ENCODE measurements at places on chromosomes 16 and 17.

GRCh38 chr17:57004944-57005579, 27.1 kb downstream of the SCPEP1 start:
- peak; percentile 73 for DNase-seq

DNA sequence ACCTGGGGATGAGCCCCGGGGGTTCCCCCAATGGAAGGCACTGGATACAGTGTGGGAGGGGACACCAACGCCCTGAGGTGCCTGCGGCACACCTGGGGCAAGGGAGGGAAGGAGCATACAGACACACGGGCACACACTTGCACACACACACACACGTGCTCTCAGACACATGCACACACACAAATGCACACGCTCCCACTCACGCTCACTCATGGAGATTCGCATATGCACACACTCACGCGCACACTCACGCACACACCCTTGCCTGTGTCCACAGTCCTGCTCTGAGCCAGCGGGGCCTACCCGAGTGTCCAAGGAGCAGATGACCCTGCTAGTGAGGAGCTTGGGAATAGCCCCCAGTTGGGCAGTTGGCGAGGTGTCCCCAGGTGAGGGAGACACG, 16.7 kb upstream of the PVALEF start:
- DNase-seq = no peak

DNA sequence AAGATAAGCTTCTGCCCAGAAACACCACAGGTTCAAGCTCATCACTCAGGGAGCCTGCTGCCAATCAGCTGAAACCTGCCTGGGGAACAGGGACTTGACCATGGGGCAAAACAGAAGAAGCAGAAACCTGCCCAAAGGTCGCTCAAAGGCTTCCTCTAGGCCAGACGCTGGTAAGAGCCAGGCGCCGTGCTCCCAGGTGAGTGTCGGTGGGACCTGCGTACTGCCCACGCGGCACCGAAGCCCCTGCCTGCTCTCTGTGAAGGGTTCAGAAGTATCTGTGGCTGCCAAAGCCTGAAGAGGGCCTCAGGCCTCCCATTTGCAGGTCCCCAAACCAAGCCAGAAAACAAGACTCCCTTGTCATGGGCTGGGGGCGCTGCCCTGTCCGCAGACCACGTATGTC, 10.4 kb downstream of the SGSH start:
- DNase-seq = no peak

DNA sequence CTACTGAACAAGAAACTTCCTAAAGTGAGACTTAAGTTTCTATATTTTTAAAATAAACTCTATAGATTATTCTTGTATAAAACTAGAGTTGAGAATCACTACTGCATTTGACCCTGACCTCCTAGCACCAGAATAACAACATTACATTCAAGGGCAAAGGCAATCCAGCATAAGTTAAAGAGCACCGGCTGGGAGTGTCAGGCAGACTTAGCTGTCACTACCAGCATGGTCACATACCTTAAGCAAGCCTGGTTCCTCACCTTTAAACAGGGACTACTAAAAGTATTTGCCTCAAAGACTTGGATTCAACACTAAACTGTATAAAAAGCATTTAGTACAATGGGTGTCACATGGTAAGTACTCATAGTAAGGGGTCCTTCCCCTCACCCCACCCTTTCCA, 90.4 kb downstream of the SSH2 start:
- no peak for DNase-seq

DNA sequence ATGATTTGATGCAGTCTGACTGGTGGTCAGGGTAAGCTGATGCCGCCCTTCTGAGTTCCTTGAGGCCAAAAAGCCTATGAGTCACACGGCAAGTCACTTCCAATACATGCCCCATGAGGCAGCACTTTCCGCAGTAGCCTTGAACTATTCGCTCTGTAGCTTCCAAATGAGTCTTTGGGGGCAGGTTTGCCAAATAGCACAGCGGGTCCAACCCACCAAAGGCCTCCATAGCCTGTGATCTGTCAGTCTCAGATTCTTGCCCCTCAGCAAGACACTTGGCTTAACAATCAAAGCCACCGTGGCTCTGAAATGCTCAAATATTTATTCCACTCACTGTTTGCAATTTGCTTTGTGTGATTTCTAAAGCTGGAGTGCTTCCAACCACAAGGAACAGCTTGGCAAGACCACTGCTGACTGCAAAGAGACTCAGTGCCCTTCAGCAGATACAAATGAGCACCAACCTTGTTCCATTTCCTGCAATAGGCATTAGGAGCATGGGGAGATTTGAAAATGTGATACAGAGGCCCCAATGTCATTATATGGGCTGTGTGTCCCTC, 45.4 kb downstream of the CLEC19A start:
- no peak for DNase-seq

DNA sequence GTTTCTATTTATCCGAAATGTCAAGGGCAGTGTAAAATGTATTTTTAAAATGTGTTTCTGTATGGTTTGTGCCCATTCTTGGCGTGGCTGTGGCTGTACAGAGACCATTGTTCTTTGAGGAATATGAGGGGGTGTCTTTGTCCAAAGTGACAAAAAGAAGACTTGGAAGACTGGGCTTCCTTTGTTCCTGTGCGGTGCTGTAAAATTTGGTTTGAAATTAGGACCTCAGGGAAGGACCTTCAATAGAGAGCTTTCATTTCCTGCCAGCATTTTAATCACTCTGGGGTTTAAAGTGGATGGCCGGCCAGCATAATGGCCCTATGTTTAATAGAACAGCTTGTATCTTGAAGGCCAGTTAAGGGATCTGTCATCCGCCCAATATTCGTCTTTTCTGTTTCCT, 190.1 kb upstream of the TBX2 start:
- DNase-seq = no peak

- DNase-seq = no peak
Measured at GRCh38 chr17:64328859-64329531, 61.7 kb downstream of the PECAM1 start.

DNA sequence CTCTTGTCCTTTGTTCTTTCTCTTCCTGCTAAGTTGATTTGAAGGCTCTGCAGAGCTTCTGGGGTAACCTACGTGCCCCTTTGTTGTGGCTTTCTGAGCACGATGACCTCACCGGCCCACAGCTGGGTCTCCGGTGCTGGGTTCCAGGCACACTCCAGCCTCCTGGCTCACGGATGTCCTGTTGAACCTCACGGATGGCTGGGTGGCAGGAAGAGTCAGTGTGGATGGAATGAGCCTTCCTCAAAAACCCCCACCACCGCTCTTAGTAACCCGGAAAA, 116.0 kb downstream of the SOCS1 start:
- no peak for DNase-seq

GRCh38 chr17:66916946-66917345, 47.6 kb upstream of the CACNG4 start:
- no peak for DNase-seq

DNA sequence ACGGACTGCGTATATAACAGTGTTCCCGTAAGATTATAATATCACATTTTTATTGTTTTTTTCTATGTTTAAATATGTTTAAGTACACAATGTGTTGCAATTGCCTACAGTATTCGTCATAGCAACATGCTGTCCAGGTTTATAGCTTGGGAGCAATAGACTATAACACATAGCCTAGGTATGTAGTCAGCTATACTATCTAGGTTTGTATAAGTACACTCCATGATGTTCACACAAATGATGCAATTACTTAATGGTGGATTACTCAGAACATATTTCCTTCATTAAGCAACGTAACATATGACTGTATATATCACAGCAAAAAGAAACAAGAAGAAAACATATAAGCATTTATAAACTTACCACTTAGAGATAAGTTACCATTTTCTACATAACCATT, 160.0 kb downstream of the CBLN1 start:
- DNase-seq = no peak

GRCh38 chr17:55274355-55275255, 9.8 kb downstream of the HLF start:
- DNase-seq = no peak

- DNase-seq = no peak
Measured at GRCh38 chr17:1880851-1881630, 51.2 kb downstream of the RPA1 start.

- DNase-seq = no peak
Measured at GRCh38 chr17:37755455-37755854, 10.6 kb upstream of the HNF1B start.

- DNase-seq = no peak
Measured at GRCh38 chr16:67202956-67203493, 4.1 kb downstream of the ELMO3 start.

- no peak for DNase-seq
Measured at GRCh38 chr16:75461575-75461974, 2.9 kb downstream of the TMEM170A start.

GRCh38 chr17:9676820-9677310, 31.5 kb downstream of the USP43 start:
- no peak for DNase-seq

DNA sequence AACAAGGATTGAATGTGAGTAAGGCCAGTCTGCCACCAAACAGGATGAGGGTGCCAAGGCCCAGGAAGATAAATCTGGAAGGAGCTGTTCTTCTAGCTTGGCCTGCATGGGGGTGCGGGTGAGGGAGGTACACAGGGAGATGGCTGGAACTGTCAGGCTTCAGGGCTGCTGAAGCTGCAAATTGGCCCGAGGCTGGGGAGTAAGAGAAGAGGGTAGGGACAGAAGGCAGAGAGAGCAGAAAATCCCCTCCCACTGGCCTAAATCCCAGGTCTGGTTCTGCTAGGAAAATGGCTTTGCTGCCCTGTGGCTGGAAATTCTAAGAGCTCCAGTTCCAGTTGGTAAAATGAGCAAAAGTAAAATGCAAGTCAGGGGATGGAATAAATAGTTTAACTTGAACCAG, 87.9 kb downstream of the CCDC182 start:
- no peak for DNase-seq

GRCh38 chr17:19904412-19904811, 36.7 kb upstream of the ULK2 start:
- DNase-seq = no peak

GRCh38 chr17:57356153-57356718, 99.9 kb downstream of the MSI2 start:
- peak; percentile 47 for DNase-seq

DNA sequence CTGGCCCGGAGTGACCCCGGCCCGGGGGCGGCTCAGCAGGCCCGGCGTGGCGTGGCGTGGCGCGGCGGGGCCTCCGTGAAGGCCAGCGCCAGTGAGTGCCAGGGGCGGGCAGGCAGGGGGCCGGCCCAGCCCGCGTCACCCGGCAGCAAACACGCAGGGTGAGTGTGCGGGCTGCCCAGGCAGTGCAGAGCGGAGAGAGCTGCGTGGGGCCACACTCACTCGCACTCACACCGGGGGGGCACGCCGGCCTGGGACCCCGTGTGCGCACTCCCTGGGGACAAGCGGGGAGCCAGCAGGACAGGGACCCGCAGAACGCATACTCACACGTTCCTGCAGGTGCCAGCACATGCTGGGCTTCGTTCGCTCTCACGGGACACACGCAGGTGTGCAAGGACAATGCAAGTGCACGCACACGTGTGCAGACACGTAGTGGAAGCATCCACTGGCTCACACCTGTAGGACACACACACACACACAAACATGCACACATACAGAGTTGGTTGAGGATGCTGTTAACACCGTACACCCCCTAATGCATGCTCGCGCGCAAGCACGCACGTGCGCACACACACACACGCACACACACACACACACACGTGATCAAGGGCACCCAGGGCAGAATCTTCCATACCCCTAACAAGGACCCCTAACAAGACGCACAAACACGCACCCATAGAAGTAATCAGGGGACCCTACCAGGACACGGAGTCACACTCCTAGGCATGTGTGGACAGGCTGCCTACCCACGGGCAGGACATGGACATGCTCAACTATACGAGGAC, 7.7 kb downstream of the USP6 start:
- no peak for DNase-seq

GRCh38 chr16:28935346-28935745, 3.6 kb downstream of the CD19 start:
- DNase-seq = no peak

GRCh38 chr17:65931246-65932149, 260.4 kb downstream of the CEP112 start:
- peak; percentile 30 for DNase-seq

- DNase-seq = peak; percentile 63
Measured at GRCh38 chr16:16100631-16101030, 122.7 kb downstream of the ABCC6 start.

DNA sequence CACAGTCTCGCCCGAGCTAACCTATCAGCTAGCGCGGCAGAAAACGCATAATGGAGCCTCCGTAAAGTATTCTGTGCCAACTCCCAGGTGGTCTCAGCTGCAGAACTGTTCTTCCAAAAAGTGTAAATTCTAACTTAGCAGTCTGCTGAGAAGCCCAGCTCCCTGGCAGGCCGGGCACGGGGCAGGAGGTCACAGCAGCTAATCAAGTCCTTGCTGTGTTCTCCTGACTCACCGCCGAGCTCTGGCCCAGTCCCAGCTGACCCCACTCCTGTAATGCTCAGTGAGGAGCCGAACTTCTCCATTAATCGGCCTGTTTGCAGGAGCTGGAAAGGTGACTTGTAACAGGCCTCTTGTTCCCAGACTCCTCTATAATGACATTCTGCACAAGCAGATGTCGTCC, 193.3 kb downstream of the IRX3 start:
- DNase-seq = no peak

GRCh38 chr17:10471858-10472257, 2.5 kb upstream of the MYH4 start:
- DNase-seq = no peak

- DNase-seq = no peak
Measured at GRCh38 chr17:12035673-12036072, 15.0 kb downstream of the MAP2K4 start.

DNA sequence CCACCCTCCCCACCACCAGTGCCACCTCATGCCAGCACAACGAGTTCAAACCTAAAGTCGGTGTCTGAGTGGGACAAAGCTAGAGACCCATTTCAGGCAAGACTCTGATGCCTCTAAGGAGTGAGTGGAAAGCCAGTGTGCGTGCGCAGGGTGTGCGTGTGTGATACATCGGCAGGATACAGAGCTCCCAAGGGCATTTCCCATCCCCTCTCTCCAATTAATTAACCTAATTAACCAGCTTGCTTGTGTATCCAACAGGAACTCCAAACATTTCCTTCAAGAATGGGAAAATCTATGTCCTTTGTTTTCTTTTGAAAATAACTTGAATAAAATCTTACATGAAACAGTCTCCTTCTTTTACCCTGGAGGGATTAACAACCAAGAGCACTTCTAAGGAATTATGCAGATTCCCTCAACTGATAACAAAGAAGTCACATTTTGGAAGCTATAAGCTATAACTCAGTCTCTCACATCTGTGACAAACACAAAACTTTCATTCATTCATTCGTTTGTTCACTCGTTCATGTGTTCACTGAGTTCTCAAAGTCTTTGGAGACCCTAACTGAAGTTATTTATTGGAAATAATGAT, 9.9 kb downstream of the ATPAF2 start:
- no peak for DNase-seq

- DNase-seq = no peak
Measured at GRCh38 chr16:3068487-3068886, 3.0 kb downstream of the IL32 start.

GRCh38 chr17:36120221-36120620, 16.6 kb downstream of the CCL4 start:
- no peak for DNase-seq

GRCh38 chr16:55622930-55623561, 32.7 kb upstream of the SLC6A2 start:
- DNase-seq = no peak

- no peak for DNase-seq
Measured at GRCh38 chr16:65908568-65908967, 457.9 kb upstream of the CDH5 start.

All from germinal center (tissue), 1 donor.